ENCODE measurements at places on chromosomes 4 and X.
A peak's percentile ranks its signal among the peaks of the same experiment; 100 is the strongest.

DNA sequence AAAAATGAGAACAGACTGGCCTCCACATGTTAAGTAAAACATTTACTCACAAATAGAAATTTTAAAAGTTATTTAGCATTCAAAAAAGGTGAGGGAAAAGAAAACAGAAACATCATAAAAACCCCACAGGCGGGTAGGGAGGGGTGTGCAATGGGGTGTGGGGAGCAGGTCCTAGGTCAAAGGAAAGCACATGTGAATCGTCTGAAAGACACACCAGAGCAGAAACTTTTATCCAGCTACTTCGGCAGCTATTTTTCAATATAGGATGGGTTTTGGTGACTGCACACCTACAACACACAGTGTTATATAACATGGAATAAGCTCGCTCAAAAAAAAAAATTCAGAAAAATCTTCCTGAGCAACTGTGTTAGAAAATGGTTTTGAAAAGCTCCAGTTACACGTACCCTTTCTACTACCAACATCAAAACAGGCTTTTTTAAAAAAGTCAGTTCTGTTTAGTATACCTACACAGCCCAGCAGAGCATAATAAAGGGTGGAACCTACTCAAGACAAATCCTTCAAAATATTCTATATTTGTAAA lies 1.6 kb downstream of the OTUD4 start:
- no peak for DNase-seq

GRCh38 chrX:136170139-136170800 lies 22.9 kb downstream of the FHL1 start:
- DNase-seq: no peak

GRCh38 chrX:139826065-139827044 lies 106.5 kb downstream of the ATP11C start:
- DNase-seq: no peak

DNA sequence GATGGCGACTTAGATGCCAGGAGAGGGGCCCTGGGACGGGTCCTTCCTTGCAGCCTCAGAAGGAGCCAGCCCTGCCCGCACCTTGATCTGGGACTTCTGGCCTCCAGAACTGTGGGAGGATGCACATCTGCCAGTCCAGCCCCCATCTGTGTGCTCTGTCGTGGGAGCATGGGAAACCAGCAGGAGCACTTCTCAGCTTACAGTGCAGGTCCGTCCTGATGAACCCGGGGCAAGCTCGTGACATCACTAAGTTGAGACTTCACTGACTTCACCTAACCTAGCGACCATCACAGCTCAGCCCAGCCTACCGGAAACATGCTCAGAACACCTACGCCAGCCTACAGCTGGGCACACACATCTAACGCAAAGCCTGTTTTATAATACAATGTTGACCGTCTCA lies 38.1 kb downstream of the ABLIM2 start:
- DNase-seq: no peak

DNA sequence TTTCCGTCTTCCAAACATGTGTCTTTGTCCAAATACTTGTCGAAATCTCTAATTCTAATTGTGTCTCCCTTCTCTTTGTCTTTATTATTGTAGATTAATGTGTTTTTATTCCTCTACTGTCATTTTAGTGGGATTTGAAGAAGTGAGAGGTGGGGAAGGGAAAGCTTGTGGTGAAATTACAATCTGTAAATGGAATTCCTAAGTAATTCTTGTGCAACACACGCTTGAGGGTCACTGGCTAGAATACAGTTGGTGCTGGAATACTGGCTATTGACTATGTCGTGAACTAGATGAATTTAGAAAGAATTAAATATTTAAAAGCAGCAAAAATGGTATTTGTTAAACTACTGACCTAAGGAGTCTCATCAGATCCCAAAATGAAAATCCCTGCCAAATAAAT lies 10.7 kb upstream of the FNIP2 start:
- DNase-seq: no peak

GRCh38 chr4:13088726-13089658 lies 395.1 kb downstream of the RAB28 start:
- DNase-seq: no peak

GRCh38 chr4:173277340-173277739 lies 56.8 kb downstream of the HMGB2 start:
- DNase-seq: no peak

DNA sequence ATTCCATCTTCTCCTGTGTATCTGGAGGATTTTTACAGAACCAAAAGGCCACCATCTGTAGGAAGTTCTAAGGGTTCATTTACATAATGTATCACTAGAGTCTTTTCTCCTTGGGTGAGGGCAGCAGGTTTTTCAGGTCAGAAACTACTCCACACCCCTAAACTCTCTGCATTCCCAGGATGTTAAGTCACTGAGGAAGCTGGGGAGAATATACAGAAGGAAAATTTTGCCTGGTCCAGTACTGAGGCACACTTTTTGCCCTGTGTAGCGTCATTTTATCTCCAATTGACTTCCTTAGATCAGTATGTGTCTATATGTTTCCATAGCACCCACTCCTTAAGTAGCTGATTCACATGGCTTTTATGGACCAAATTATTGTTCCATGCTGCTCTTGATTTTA lies 17.0 kb downstream of the XKRX start:
- DNase-seq: no peak

GRCh38 chr4:42344309-42344708 lies 53.0 kb upstream of the SHISA3 start:
- no peak for DNase-seq

DNA sequence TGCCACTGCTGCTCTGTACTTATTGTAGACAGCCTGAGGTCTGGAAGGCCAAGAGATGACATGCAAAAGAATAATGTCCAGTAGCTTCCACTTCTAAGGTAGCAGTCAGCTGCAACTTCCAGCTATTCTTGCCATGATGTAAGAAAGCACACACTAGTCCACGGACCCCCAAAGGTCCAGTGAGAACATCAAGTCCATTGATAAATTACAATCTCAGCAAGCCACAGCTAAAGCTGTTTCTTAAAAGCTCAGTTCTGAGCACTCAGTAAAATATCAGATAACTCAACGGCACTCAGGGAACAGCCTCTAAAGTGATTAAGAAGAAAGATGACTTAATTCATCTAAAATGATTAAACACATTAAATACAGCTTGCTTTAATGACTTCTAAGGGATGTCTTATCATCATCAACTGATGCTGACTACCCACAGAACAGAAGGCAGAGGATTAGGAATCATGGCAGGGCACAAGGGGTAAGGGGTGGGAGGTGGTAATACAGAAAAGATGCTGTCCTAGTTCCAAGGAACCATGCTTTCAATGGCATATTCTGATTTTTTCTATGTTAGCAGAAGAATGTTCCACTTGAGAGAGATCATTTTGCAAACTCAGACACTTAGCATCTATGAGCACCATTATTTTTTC lies 99.1 kb upstream of the CBR4 start:
- DNase-seq: no peak

- no peak for DNase-seq
Measured at GRCh38 chrX:11664211-11665167, 1.2 kb downstream of the ARHGAP6 start.

- DNase-seq: no peak
Measured at GRCh38 chr4:17682222-17682566, 67.8 kb downstream of the MED28 start.

DNA sequence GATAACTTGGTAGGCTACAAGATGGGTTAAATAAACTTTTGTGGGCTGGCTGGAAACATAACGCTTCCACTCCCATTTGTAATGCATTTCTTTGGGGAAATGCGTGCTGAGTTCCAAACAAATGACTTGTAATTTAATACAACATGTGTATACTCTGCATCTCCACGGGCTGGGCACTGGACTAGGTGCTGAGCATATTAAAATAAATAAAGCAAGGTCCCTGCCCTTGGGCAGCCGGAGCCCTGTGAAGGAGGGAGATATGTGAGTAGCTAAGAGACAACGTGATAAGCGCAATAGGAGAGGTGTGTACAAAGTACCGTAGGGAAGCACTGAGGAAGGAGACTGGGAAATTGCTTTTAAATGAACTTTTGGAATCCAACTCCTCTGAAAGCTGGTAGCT lies 147.2 kb upstream of the RBPJ start:
- DNase-seq: no peak

DNA sequence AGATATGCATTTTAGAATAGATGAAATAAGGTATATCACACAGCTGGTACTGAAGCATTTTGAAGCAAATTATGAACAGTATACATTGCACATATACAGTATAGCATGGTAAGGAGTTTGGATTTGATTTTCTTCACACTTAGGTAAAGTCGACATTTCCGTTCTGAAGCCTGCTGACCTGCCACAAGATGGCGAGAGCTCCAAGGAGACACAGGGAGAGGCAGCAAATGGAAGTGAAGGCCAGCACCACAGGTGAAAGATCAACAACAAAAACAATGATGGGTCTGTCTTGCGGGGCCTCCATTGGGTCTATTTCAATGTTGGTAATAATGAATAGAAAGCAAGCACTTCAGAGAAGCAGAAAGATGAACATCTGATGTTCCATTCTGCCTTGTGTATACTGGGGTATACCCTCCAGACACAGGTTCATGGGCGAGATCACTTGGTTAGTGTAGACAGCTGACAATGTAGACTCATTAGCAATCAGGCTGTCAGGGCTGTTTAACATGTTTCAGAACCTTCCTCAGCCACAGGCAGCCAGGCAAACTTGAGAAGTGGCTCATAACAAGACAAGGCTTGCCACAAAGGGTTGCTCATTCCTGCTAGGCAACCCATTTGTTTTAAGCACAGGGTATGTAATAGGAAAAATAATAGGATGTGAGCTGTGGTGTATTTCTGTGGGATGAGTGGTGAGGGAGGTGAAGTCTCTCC lies 21.4 kb upstream of the NOX1 start:
- peak; percentile 53 for DNase-seq

GRCh38 chr4:6928081-6928480 lies 18.5 kb downstream of the TBC1D14 start:
- DNase-seq: no peak

DNA sequence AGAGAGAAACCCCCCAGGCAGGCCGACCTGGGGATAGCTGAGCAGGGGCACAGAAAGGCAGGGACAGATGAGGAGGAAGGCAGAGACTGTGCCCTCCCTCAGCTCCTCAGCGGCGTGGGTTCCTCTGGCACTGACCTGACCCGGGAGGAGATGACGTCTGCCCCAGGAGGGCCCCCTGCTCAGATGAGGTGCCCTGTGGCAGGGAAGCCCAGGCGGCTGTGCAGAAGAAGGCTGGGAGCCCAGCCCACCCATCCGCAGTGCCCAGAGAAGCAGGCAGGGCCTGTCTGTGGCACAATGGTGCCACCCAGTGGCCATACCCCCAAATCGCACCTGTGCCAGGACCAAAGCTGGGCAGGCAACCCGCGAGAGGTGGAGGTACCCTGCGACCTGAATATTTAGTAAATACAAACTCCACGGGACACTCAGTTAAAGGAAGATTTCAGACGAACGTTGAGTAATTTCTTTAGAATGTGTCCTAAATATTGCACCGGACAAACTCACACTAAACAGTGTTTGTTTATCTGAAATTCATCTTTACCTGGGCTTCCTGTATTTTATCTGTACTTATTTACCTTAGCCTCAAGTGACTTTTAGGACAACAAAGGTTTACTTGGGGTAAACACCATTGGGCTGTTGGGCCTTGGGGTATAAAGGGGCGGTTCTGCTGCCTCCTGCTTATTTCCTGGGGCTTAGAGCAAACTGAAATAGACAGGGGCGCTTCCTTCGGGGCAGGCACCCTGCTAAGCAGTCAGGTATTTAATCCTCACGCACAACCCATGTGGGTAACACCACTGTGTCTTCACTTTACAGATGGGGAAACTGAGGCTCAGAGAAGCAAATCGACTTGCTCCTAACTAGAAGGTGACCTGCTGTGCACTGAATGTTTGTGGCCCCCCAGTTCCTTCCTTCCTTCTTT lies 46.5 kb upstream of the HMX1 start:
- DNase-seq: peak; percentile 49

GRCh38 chrX:104085919-104086318 lies 9.9 kb upstream of the TMSB15C start:
- no peak for DNase-seq
